ENCODE measurements at places on chromosomes 12 and 14.
A peak's percentile ranks its signal among the peaks of the same experiment; 100 is the strongest.

DNA sequence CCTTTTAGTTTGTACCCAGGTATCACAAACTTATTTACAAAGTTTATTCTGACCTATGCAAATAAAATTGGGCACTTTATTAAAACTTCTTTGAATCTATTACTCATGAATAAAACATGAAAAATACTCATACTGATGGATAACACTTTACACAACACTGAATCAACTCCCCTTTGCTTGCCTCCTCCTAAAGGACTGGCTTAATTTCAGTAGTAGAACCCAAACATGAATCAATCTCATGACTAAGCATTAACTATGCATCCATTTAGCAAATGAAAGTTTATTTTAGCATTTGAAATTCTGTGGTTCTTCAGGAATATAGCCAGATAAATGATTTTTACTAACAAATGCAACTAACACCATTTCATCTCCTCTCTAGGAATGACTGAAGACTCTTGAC lies 32.4 kb downstream of the DENND5B start:
- DNase-seq = peak; percentile 6

- no peak for DNase-seq
Observed at GRCh38 chr12:51801027-51801426, 47.5 kb downstream of the FIGNL2 start.

GRCh38 chr14:89317051-89317691 lies 99.9 kb downstream of the FOXN3 start:
- no peak for DNase-seq

DNA sequence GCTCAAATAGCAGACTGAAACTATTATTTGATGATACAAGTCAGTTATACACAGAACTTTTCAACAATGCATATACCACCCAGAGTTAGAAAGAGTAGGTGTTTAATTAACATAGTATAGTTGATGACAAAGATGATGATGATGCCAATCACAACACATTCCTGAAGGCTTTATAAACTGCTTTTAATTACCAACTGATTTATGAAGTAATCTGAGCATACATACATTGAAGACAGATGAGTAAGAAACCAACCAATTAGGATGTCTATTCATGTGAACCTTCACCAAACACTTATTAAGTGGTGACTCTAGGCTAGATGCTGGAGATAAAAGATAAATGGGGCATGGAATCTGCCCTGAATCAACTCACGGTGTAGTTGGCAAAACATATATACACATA lies 600.9 kb upstream of the FLRT2 start:
- no peak for DNase-seq

- DNase-seq = no peak
Observed at GRCh38 chr12:113238309-113238708, 17.0 kb downstream of the TPCN1 start.

- DNase-seq = no peak
Observed at GRCh38 chr12:34236073-34236472, 213.8 kb downstream of the ALG10 start.

GRCh38 chr12:27158297-27158696 lies 75.9 kb upstream of the C12orf71 start:
- no peak for DNase-seq

GRCh38 chr12:9856894-9857293 lies 12.3 kb downstream of the CLEC2B start:
- DNase-seq = no peak

DNA sequence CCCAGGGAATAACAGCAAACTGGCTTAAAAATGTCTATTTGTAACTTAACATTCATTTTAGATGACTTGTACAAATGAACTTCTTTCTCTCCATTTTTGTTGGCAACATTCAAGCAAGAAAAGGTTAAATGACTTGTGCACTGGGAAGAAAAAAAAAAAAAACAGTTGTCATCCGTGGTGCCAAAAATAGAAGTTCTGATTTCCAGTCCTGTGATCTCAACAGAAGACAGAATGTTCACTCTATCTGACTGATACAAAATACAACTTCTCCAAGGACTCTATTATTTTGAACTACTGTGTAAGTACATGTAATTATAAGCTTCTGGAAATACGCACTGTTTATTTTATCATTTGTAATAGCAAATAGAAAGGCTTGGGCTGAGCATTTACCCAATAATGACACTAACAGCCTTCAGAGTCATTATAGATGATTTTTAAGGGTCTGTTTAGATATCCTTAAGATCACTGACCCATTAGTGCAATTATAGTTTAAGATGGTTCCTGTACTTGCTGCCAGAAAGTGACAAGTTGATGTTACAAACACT lies 59.9 kb downstream of the LIN7A start:
- DNase-seq = no peak

GRCh38 chr14:54562334-54562733 lies 4.6 kb upstream of the SAMD4A start:
- no peak for DNase-seq

DNA sequence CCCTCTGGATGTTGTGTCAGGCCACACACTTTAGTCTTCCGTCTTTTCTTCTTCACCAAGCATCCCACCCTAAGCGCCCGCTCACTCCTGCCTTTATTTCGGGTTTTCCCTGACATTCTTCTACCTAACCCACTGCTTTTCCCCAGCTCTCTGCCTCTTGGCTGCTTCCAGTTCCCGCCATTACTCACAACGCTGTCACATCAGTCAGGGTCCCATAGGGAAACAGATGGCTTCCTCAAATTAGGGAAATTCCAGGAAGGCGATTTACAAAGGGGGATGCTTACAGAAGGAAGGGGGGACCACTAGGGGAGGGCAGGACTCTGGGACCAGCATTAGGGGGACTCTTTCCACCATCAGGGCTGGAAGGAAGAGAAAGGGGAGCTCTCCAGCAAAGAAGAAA lies 9.2 kb upstream of the PPP1R13B start:
- DNase-seq = no peak

DNA sequence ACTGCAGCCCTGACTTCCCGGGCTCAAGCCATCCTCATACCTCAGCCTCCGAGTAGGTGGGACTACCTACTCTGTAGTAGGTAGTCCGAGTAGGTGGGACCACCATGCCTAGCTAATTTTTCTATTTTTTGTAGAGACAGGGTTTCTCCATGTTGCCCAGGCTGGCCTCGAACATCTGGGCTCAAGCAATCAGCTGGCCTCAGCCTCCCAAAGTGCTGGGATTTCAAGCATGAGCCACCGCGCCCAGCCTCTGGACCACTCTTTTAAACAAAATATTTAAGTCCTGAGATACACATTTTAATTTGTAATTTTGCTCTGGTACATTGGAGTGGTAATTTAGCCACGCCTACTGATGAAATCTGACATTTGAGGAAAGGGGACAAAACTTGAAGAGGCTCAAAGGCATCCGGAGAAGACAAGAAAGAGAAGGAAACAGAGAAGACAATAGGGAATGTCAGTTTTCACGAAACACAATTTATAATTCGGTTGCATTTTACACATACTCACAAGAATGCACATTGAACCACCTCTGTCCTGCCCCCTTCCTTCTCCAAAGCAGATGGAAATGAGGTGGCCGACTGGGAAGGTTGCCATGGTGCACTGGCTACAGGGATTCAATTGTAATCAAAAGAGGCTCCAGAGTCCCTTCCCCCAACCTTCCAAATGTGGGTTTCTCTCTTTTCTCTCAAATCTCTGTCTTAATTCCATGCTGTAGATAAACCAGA lies 9.7 kb upstream of the TUBA1A start:
- DNase-seq = no peak

DNA sequence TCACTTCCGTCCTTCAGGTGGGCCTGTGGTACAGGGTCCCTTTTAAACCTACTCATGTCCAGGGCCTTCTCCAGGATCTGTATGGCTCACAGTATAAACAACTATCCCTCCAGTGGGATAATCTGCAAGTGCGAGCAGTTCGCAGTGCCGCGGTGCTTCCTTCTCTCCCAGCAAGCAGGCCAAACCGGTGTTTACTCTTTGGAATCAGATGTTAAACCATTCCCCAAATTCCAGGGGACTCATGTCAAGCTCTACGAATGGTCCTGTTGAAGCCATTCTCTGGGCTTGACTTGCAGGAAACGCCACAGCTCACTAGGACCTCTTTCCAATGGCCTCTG lies 59.6 kb downstream of the OR11H12 start:
- no peak for DNase-seq

GRCh38 chr14:55427439-55427838 lies 13.0 kb downstream of the TBPL2 start:
- DNase-seq = no peak

DNA sequence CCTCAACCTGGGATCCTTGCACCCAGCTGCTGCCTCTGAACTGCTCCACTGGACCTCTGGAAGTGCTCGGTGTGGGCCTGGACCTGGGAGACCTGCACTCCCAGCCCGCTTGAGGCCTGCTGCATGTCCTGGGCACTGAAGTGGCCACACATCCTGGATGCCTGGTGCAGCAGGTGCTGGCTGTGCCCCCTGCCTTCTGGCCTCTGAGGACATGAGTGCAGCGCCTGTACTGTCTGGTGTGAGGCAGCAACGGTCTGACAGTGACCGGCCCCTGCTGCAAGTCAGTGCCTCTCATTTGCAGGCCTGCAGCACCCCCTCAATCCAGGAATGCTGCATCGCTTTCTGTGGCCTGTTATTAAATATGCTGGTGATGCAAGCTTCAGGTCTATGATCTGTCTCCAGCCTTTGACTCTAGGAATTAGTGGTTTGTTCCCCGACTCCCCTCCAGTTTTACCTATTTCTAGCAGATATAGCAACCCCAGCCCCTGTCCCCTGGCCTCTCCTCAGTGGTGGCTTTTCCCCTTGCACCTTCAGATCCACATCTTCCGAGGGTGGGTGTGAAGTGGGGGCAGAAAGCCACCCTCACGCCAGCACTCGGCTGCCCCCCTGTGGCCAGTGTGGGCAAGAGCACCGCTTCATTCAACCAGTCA lies 3.6 kb downstream of the SMIM41 start:
- no peak for DNase-seq

DNA sequence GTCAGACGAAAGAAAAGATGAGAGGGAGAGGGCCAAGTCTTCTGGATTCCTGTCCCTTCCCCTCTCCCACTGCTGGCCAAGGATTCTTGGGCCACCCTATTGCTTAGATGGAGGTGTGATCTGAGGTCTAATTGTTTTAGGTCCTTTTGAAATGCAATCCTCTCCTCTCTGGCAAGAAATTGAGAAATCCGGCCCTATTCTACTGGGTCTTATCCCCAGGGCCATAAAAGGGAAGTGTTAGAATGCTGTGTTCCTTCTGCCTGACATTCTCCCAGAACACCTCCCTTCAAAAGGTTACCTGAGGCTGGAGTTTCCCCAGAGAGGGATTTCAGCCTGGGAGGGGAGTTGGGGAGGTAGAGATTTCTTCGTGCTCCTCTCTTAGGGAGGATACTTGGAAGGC lies 4.4 kb downstream of the WNT5B start:
- DNase-seq = no peak

DNA sequence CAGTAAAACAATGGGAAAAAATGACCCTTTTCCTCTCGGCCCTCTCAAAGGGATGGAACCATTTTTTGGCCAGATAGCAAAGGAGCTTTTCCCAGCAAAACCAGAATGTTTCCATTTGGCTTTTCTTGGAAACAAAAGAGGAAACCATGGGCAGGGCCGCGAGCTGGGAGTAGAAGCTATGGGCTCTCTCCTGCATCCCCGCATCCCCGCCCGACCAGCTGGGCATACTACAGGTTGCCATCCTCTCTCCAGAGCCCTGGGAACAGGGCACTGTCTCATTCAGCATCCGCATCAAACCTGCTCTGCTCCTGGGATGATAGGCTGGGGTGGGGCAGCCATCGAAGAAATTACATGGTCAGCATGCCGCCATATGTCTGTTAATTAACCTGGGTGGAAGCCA lies 20.9 kb downstream of the CD9 start:
- DNase-seq = no peak

DNA sequence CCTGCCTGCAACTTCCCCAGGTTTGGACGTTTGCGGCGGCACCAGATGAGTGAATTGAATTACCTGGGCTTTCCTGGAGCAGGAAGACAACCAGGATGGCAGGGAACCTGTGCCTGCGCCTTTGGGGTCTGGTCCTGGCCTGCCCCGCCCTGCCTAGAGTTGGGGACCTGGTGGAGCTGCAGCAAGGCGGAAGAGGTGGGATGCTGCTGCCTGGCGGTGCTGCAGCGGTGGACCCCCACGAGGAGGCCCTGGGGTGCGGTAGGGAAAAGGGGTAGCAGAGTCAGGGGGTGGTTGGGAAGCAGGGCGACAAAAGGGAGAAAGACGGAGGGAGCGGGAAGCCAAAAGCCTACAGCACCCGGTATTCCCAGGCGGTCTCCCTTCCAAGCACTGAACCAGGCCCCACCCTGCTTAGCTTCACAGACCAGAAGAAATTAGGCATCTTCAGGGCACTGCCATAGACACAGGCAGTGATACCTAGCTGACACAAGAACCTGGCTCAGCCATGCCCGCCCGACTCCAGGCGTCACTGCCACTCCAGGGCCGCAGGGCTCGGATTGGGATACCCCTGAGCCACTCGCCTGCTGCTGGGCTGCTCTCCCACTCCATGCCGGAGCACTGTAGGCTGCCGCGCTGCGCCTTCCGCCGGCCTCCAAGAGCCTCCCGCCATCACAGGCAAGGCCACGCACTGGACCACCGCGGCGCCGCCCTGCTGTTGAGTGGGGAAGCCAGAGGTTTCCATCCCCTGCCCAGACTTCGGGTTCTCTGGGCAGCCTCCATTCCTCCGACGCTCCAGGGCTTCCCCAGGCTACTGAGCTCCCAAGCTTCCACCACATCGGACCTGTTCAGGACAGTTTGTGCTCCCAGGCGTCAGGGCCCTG lies 155.2 kb upstream of the ALG10B start:
- no peak for DNase-seq

DNA sequence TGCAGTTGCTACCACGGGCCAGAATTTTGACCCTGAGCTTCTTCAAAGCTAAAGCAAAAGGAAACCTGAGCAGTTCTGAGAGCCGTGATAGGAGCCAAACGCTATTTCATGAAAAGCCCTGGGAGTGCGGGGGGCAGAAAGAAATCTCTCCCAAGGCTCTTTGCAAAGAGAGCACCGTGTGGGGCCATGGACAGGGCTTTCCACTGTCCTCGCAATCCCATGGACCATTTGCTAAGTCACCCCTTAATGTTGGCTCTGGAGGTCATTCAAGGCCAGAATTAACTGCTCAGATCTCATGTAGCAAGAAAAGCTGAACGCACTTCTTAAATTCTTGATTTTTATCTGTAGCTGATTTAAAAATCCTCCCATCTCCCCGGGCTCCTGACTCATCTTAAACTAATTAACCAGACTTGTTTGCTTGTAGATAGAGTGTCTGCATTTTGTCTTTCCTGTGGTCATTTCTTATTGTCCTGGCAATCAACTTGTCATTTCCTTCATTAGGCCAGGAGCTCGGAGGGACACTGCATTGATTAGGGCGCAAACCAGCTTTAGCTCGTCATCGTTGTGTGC lies 24.8 kb downstream of the CLSTN3 start:
- no peak for DNase-seq

Measured in BJ (cell line).